Activated naive CD4-positive, alpha-beta T cell treated with anti-CD3 and anti-CD28 coated beads, Interleukin-2, amount 50 U/mL, for 16 hours (primary cell): ENCODE measurements at places on chromosomes 2 and 18.

DNA sequence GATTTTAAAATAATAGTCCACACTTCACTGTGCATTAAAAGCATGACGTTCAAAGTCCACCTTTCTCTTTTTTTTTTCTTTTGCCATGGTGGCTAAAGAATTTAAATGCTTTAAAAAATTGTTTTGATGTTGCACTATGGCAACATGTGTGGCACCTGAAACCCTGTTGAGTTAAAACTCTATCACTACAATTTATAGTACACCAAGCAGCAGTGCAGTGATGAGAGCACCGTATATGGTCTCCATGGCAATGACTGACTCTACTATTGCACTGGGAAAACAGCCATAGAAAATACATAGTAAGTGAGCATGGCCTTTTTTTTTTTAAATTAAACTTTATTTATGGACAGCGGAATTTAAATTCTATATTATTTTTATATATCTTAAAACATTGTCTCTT lies 298.8 kb downstream of the FIGN start:
- no peak for DNase-seq

DNA sequence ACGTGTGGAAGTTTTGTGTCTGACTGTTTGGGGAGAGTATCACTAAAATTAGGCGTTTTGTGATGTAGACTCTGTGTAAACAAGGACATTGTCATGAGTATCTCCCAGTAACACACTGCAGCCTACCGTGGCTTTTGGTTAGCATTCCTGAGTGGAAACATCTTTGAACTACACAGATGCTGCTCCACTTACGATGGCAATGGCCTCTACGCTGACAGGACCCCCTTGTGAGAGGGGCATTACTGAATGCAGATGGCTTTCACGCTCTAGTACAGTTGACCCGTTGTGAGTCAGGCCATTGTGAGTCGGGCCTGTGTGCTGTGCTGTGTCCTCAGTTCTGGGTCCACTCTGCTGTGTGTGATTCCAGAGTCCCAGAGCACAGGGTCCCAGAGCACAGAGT lies 34.4 kb upstream of the ADNP2 start:
- DNase-seq = no peak

DNA sequence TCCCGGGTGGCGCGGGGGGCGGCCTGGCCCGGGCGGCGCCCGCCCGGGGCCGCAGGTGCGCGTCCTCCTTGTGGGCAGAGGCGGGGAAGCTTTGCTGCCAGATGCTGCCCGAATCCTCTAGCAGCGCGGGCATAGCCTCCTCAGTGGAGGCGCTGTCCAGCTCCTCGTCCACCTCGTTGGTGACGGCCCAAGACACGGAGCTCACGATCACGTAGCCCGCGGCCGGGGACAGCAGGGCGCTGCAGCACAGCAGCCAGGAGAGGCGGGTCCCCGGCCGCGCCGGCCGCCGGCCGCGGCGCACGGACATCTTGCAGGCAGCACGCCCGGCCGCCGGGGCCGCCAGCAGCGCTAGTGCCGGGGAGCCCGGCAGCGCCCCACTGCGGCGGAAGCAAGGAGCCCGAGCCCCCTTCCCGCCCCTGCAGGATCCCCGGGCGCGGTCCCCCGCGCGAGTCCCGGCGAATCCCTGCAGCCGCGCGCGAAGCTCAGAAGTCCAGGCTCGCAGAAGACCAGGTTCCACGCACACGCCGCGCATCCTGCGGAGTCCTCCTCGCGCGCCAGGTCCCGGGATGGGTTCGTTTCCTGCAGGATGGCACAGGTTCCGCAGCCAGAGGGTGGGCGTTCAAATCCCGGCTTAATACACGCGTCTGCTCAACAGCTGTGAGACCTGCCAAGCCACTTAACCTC lies at the start of gene CREG2:
Gene CREG2 (minus strand): TSS at position 353 of the 684 bp plus-strand sequence. CDS start 46 bp downstream, at position 307.
- peak; percentile 58 for DNase-seq

- no peak for DNase-seq
These were observed 403.3 kb upstream of the SMIM21 start for GRCh38 chr18:75830828-75831227.

DNA sequence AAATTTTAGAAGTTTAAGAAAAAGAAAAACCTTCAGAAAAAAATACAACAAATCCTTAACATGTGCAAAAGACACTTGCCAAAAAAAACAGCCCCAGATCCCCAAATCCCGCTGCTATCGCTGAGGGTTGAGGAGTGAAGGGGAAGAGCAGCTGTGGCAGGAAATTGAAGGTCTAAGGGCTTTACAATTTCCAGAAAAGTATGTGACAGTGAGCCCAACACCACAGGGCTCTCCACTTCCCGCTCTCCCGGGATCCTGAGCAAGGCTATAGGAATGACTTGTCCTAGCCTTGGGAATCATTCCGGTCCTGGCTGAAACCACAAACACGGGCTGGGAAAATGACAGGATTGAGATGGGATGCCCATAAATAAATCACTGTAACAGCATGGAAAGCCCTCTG lies 191.4 kb downstream of the TMEM163 start:
- DNase-seq = no peak

- no peak for DNase-seq
These were observed 37.7 kb upstream of the MAT2A start for GRCh38 chr2:85501248-85501647.
